Spinal cord (tissue), 10 donors: ENCODE measurements at places on chromosomes 16 and 17.

GRCh38 chr17:3952186-3952585 is 12.1 kb downstream of the ATP2A3 start:
- no peak for DNase-seq

DNA sequence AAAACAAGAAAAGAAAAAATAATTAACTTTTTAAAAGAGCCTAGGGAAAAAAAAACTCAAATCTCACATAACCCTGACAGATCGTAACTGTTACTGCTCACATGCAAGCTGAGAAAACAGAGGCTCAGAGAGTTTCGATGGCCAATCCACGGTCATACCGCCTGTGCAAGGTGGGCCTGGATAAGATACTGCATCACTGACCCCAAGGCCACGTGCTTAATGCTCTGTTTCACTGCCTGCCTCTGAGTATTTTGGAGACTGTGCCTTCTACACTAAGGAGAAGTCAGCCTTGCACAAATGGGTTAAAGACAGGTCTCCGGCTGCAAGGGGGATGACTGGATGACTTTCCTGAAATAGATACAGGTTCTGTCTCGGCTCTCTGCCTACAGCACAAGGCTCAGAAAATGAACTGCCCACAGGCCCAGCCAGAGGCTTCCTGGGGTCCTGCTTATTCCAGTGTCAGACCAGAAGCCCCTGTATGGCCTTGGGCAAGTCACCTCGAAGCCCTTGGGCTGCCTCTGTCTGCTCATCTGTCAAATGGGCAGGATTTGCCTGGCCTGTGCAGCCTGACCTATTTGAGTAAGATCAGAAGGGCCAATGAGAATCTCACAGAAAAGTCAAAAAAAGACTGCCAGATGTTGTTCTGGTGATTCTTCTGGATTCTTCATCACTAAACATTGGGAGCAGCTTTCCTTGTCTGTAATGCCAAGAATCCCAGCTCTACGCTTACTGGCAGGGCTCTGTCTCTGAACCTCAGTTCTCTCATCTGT is 25.8 kb downstream of the CNGB1 start:
- DNase-seq, result no peak

DNA sequence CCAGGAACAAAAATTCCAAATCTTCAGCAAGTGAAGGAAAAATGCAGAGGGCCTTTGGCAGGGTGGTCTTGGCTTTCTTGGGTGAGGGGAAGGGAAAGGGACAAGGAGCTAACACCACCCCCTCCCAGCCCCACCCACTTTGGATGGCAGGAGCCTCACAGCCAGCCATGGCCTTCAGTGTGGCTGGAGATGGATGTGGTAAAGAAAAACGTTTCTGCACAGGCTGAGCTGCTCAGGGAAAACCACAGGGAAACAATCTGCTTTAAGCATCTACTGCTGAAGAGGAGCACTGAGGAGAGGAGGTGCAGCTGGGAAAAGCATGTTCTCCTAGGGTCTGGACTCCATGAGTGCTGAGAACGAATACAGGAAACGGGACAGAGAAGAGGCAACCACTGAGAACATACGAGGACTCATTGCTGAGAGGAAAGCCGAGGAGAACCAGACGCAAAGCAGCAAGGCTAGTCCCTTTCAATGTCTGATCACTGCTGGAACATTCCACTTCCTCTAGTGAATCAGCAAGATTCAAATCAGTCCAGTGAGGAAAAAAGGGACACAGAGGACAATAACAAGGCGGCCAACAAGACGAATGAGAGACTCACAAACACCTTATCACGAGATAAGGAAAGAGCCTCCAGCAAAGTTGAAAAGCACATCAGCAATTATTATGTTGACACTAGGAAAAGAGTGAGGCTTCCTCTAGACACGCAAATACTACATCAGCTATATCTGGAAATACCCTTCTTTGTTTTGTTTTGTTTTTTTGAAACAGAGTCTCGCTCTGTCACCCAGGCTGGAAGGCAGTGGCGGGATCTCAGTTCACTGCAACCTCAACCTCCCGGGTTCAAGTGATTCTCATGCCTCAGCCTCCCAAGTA is 41.7 kb downstream of the ZZEF1 start:
- no peak for DNase-seq

DNA sequence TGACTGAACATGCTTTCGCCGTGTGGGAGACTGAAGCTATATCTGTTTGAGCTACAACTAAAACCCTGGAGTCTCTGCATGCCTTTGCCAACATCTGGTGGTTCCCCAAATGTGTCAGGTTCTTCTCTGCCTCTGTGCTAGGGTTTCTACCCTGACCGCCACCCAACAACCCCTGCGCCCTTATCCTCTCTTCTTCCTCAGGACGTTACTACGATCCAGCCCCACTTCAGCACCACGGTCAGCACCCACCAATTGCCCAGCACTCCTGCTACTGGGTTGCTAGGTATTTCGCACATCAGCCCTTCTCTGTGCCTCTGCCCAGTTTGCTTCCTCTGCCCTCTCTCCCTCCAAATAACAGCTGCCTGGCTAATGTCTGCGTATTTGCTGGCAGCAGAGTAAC is 106.3 kb upstream of the HSBP1 start:
- no peak for DNase-seq

DNA sequence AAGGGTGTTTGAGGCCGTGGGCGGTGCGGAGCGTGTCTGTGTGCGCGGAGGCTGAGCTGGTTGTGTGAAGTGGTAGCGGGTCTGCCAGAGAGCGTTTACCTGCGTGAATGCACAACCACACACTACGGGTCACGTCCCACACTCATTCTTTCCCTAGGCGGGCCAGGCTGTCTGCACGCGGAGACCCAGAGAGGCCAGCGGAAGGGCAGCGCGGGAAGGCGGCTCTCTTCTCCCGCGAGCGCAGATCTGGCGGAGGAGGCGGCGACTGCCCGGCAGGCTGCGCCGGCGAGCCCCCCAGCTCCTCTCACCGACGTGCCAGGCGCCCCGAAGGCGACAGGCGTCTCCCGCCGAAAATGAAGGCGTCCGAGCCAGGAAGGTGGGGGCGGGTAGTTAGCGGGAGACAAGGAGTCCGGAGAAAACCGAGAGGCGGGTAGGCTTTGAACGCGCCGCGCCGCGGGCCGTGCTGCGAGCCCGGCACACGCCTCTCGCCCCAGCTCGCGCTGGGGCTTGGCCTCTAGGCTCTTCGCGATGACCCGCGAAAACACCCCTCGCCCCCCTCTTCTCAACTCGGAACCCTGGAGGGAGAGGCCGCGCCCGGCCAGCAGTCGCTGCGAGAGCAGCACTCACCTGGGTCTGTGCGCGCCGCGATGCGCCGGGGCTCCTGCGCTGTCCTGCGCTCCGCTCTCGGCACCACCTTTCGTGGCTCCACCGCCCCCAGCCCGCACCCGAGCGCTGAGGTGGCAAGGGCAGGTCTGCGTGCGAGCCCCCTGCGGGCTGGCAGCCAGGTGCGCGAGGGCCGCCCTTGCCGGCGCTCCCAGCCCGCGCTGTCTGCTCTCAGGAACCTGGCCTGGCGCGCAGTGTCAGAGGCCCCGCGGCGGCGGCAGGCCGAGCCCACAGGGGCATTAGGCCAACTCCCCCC is 2.0 kb upstream of the FOXF1 start:
- DNase-seq, result no peak

GRCh38 chr17:62649570-62649969 is 22.1 kb downstream of the MRC2 start:
- no peak for DNase-seq
